Stimulated activated CD8-positive, alpha-beta memory T cell treated with anti-CD3 and anti-CD28 coated beads, Interleukin-4, amount 100 ng/mL, for 4 hours (primary cell): ENCODE measurements at places on chromosomes 5 and 9.

GRCh38 chr5:173524136-173524535 is 92.3 kb downstream of the BOD1 start:
- no peak for DNase-seq

- no peak for DNase-seq
Observed at GRCh38 chr9:72898784-72899733, 53.8 kb downstream of the ALDH1A1 start.

DNA sequence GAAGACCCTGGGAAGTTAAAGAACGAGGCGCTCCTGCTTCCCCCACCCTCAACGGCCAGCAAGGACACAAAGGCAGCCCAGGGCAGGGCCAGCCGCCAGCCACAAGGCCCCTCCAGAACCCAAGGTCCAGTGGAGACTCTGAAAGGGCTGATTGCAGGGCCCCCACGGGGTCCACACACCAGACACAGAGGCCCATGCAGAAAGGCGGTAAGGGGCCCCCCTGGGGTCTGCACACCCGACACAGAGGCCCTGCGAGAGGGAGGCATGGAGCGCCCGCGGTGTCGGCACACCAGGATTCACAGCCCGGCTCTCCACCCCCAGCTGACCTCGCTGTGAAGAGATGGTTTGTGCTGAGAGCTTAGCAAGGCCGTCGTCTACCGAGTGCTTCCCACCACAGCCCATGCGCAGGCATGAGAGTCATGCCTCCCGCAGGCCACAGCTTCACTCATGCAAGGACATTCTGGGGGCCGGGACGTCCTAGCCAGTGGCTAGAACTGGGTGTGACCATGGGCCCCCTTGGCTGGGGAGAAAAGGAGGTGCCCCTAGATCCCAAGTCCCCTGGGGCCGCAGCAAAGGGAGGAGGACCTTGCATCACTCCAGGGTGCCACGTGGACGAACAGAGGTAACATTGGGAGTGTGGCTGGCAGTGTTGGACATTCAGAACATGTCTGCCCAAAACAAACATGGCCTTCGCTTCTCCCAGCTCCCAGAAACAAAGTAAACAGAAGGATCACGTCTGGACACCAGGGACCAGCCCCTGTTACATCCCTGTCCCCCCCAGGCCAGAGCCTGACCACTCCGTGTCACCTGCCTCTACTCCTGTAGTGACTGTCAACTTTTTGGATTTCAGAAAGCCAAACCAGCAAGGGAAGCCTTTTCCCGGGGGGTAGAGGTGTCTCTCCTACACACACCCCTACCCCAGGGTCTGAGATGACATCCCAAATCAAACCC is 9.8 kb downstream of the BRD3 start:
- no peak for DNase-seq

GRCh38 chr5:88833371-88834130 is 49.4 kb downstream of the MEF2C start:
- DNase-seq = peak; percentile 15

DNA sequence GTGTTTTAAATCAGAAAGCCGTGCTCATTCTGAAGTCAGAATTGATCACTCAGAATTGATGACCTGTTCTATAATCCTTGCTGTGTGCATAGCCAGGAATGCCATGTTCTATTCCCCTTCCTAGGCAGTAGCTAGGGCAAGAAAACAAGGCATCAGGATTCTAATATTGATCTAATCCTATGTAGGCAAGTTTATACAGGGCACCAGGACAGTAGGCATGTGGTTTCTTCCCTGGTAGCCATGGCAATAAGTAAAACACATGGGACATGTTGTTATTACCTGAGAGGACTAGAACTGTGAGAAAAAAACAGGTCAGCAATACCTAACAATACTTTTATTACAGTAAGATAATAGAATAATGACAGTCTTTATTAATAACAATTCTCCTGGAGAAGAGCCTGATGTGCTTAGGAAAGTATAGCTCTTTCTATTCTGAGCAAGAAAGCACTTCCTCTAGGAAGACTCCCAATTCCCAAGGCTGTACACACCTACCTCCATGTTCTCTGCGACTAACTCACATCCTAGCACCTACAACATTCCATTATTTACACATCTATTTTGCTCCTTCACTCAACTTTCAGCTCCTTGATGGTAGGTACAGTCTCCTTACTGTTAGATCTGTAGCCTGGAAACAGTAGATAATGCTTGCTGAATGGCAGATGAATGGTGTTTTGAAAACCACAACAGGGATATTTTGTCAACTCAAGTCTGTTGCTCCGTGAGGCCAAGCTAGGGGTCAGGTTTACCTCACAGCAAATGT is 70.8 kb downstream of the STX17 start:
- DNase-seq = no peak

GRCh38 chr5:139577689-139578290 is 16.7 kb downstream of the UBE2D2 start:
- DNase-seq = no peak

- DNase-seq = no peak
Observed at GRCh38 chr9:8241201-8241600, 441.6 kb upstream of the DMAC1 start.

DNA sequence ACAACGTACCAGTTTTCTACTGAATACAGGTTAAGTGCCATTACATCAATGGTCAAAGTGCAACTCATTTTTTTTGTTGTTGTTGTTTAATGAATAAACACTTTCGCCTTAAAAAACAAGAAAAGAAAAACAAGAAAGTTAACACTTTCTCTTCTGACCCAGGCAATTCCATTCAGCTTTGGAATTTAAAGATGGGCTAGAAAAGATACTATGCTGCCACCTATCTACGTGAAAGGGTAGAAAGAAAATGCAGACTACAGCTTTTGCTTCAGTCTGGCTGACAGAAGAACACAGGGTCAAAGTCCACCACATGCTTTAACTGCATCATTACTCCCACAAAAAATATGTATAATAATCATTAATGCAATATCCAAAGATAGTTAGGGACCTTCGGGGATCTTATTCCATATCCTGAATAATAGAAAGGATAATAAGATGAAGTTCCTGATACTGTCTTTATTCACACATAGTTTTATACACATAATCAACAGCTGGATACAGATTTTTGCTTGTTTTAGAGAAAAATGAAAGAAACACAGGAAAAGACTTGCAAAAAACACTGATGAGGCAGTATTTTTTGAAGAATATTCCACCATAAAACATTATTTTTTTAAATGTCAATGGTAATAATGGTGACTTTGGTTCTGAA is 40.4 kb downstream of the ZDHHC21 start:
- DNase-seq = no peak

GRCh38 chr9:114588210-114588609 is 641 bp downstream of the ATP6V1G1 start:
- DNase-seq = no peak
